Activated naive CD4-positive, alpha-beta T cell treated with anti-CD3 and anti-CD28 coated beads, Interleukin-2, amount 10 ng/mL, durations not matched to agents 7 days and 5 days (primary cell): ENCODE measurements at places on chromosomes 3 and 15.

GRCh38 chr3:141938011-141938500, 61.6 kb downstream of the ATP1B3 start:
- DNase-seq = no peak

DNA sequence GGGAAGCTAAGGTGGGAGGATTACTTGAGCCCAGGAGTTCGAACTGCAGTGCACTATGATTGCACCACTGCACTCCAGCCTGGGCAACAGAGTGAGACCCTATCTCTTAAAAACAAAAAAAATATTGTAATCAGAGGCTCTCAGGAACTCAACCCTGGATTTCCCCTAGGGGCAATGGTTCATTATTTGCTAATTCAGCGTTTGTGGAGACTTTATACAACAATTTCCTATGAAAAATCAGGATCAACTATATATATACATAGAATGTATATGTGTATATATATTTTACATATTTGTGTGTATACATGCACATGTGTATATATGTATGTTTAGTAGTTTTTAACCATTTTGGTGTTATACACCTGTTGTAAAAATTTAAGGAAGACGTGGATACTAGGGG, 463.1 kb downstream of the FHIT start:
- DNase-seq = no peak

DNA sequence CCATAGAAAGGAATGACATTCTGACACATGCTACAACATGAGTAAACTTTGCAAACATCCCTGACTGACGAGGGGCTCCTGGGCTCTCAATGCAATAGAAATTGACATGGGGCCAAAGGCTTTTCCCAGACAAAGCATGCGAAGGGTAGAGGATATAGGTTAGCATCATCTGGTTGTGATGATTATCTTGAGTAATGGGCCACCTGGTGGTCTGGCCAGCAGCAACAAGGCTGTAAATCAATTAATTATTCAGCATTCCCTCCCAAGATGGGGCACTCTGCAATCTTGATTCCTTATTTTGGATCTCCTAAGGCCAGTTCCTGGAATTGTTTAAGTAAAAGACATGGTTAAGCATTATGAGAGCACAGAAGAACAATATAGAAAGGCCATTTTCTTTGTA, 99.2 kb downstream of the AGBL1 start:
- no peak for DNase-seq

DNA sequence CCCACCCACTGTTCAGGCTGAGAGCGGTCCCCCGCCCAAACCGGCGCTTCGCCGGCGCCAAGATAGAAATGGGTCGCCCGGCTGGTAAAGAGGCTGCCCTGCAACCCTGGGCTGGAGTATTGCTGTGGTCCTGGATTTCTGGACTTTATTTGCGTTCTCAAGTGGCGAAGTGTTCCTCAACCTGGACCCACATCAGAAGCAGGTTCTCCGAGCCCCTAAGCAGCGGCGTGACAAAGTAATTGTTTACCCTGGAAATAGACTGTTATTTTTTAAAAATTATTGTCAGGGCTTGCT, 481 bp upstream of the DYNC1LI1 start:
- DNase-seq = no peak

DNA sequence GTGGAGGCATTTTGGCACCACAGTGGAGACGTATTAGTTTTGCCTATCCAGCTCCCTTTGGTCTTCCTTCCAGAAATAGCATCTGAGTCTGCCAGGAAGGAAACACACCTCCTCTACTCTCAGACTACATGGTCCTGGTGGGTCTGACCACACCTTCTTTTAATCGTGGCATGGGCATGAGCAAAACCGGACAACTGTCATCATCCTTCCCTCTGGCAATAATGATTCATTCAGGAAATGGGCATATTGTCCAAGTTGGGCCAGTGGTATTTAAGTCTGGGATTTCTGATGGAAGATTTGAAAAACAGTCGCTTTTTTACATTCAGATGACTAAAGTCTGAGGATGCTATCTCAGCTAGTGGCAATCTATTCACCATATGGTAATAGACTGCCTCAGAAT, 601.0 kb upstream of the ADAMTS9 start:
- DNase-seq = no peak

- no peak for DNase-seq
Observed at GRCh38 chr15:69731081-69731330, 278.4 kb downstream of the RPLP1 start.

- DNase-seq = no peak
Observed at GRCh38 chr3:8651418-8652323, 7.1 kb upstream of the SSUH2 start.

DNA sequence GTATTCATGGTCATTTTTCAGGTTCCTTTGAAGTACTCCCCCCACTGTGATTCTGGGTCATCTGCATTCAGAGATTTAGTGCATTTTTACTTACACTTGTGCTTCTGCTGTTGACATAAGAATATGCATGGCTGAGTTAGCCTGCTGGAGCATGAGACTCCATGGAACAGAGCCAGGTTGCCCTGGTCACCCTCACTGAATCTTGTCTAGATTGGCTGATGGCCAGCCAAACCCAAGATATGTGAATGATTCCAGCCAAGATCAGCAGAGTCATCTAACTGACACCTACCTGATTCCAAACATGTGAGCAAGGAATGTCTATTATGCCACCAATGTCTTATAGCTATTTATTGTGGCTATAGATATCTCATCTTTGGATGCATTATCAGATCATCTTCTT, 25.1 kb downstream of the DTWD1 start:
- DNase-seq = no peak

- DNase-seq = no peak
Observed at GRCh38 chr3:73773233-73773632, 148.5 kb upstream of the PDZRN3 start.

DNA sequence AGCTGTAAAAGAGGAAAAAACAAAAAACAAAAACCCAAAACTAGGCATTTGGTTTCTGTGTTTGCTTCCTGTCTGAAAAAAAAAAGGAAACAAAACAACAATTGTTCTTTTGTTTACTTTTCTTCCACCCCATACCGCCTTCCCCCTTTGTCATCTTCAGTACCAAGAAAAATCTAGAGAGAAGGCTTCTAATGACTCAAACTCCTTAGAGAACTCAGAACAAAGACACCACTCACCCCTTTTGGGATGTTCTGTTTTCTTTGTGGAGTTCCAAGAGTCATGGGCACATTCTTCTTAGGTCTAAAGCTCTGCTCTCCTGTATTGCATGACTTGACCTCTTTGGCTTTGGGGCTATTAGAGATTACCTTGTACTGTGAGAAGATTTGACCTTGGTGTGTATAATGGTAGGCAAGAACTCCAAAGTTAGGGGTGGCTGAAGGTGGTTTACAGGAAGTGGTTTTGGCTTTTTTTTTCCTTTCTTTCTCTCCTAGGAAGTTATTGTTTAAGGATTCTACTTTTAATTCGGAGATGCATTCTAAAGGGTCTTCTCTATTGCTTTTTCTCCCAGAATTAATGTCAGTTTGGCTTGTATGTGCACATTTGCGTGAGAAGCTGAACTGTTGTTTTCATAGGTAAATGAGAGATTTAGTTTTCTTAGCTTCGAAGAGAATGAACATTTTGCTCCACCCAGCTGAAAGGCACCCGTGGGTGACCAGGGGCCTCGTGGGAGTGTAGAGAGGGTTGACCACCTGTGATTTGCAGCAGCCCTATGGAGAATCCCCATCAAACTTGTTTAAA, 39.5 kb upstream of the ZBTB20 start:
- no peak for DNase-seq

DNA sequence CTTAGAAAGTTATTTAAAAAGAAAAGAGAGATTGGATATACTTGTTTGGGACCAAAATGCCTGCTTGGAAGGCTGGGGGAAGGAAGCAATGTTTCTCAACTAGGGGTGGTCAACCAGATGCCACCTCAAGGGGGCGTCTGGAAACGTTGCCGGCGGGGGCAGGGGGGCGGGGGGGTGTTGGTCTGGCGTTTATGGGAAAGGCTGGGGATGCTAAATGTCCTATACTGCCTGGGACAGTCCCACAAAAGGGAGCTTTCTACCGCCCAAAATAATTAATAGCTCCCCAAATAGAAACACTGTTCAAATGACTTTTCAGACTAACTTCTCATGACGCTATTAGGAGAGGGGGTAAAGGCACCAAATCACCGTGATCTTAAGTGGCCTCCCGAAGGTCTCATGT, 2.2 kb downstream of the POLG start:
- no peak for DNase-seq

DNA sequence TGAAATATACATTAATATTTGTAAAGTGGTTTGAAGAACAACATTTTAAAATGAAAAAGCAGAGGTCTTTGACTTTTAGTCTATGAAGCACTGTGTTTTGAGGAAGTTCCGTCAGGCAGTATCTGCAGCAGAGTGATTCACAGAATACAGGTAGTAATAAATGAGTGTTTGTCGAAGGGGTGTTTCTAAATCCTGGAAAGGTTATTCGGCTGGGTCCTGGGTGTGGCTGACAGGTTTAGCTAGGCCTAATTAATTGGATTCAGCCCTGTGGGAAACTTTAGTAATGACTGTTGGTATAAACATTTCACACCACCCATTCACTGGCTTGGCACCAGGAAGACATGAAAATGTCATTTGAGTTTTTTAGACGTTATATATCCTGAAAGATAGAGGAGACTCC, 51.3 kb downstream of the TIPARP start:
- no peak for DNase-seq

DNA sequence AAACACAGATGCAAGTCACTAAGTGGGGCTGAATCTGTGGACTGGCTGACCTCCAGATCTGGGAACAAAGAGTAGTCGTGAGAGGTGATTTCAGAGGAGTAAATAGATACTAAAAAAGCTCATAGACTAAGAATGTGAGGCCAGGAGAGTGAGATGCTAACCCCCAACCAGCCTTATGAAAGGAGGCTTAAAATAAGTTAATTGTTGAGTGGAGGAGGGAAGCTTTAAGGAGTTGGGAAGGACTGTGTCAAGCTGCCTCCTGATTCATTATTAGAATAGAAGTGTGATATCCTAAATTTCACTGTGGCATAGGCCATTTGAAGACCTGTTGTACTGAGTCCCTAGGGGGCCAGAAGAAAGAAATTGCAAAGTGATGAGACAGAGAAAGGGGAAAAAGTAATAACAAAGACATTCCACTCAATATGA, 107.6 kb downstream of the RBPMS2 start:
- DNase-seq = no peak

DNA sequence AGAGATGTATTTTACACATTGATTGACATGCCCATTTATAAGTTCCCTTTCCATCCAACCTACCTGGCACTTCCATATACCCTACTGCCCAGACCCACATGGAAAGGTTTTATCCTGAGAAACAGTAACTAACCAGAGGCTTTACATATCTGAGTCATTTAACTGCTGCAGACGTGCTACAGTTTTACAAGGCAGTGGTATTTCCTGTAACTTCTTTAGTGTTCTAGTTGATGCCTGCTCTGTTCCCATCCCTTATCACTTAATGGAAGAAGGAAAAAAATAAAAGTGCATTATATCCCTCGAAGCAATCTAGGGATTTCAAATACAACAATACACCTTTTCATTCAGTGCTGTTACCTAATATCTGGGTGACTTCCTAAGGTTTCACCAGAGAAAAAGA, 107.1 kb downstream of the TMCO5A start:
- no peak for DNase-seq

GRCh38 chr15:67832031-67832551, 6.8 kb downstream of the SKOR1 start:
- no peak for DNase-seq
